ENCODE measurements at places on chromosomes 7 and 10.
A peak's percentile ranks its signal among the peaks of the same experiment; 100 is the strongest.

- DNase-seq = no peak
- H3K27me3 ChIP-seq = no peaks in the 10 kb centered on the region
- H3K27ac ChIP-seq = no peak overlapping the region
- H3K4me1 ChIP-seq = no peaks in the 10 kb centered on the region
- no peaks in the 10 kb centered on the region for H3K36me3 ChIP-seq
These were observed 153.7 kb downstream of the TFPI2 start for GRCh38 chr7:93736668-93737369.

DNA sequence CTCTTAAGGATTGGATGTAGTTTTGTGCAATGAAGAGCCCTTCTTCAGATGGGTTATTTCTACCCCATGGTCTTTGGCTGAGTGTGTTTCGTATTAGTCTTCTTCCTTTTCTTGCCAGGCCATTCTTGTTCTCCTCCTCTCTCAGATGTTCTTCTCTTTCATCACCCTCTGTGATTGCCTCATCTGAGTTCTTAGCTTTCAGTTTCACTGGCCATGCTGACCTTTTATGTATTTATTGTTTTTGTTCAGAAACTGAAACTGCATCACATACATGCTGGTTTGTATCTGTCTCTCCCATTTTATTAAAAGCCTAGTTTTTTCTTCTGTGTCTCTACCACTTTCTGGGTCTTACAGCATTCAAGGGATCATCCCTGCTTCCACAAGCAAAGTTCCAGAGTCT, 21.7 kb upstream of the PCGF5 start:
- no peaks in the 10 kb centered on the region for H3K27me3 ChIP-seq
- DNase-seq = no peak
- no peak overlapping the region for H3K27ac ChIP-seq
- H3K4me1 ChIP-seq = peaks cover 12% of the 10 kb centered on the region

GRCh38 chr7:122674502-122674901, 24.4 kb downstream of the RNF133 start:
- no peak for DNase-seq
- no peaks in the 10 kb centered on the region for H3K4me1 ChIP-seq
- H3K4me3 ChIP-seq = no peak overlapping the region
- no peak overlapping the region for H3K27ac ChIP-seq
- no peaks in the 10 kb centered on the region for H3K27me3 ChIP-seq
- no peaks in the 10 kb centered on the region for H3K36me3 ChIP-seq

DNA sequence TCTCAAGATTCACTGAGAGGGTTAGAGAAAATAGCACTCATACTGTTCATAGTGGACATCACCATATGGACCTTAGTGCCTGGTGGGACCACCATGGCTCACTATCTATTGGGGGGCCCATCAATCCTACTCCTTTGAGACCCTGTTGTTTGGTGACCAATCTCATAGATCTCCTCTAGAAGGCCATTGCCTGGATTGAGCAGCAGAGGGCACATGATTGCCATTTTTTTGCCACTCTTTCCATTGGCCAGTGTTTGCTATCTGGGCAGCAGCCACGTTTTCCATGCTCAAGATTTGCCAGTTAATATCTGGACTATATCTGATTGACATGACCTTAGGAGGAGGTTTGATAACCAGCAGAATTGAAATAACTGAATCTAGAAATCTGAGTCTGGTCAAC, 244.5 kb downstream of the ITGB1 start:
- no peak overlapping the region for H3K27ac ChIP-seq
- no peaks in the 10 kb centered on the region for H3K36me3 ChIP-seq
- no peak overlapping the region for H3K4me3 ChIP-seq

DNA sequence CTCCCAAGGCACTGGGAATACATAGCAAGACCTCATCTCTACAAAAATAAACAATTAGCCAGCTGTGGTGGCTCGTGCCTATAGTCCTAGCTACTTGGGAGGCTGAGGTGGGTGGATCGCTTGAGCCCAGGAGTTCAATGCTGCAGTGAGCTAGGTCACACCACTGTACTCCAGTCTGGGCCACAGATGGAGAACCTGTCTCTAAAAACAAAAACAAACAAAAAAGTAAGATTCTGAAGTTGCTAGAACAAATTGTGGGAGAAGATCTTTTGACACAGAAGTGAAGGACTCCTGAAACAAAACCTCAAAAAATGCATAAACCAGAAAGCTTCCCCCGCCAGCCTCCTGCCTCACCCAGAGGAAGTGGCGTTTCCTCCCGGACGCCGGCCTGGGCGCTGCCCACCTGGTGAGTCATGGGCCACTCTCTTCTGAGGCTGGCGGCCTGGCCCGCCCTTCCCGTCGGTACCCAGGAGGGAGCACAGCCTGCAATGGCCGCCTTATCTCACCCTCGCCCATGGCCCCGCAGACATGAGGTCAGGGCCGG, 25.4 kb upstream of the ELN start:
- no peaks in the 10 kb centered on the region for H3K4me1 ChIP-seq
- H3K4me3 ChIP-seq = no peak overlapping the region
- H3K36me3 ChIP-seq = no peaks in the 10 kb centered on the region
- DNase-seq = no peak
- H3K27ac ChIP-seq = no peak overlapping the region
- H3K27me3 ChIP-seq = no peaks in the 10 kb centered on the region

GRCh38 chr10:33704214-33704830, 369.9 kb upstream of the NRP1 start:
- no peak overlapping the region for H3K27ac ChIP-seq
- H3K36me3 ChIP-seq = no peaks in the 10 kb centered on the region
- H3K27me3 ChIP-seq = no peaks in the 10 kb centered on the region
- no peaks in the 10 kb centered on the region for H3K4me1 ChIP-seq
- DNase-seq = no peak
- no peak overlapping the region for H3K4me3 ChIP-seq

DNA sequence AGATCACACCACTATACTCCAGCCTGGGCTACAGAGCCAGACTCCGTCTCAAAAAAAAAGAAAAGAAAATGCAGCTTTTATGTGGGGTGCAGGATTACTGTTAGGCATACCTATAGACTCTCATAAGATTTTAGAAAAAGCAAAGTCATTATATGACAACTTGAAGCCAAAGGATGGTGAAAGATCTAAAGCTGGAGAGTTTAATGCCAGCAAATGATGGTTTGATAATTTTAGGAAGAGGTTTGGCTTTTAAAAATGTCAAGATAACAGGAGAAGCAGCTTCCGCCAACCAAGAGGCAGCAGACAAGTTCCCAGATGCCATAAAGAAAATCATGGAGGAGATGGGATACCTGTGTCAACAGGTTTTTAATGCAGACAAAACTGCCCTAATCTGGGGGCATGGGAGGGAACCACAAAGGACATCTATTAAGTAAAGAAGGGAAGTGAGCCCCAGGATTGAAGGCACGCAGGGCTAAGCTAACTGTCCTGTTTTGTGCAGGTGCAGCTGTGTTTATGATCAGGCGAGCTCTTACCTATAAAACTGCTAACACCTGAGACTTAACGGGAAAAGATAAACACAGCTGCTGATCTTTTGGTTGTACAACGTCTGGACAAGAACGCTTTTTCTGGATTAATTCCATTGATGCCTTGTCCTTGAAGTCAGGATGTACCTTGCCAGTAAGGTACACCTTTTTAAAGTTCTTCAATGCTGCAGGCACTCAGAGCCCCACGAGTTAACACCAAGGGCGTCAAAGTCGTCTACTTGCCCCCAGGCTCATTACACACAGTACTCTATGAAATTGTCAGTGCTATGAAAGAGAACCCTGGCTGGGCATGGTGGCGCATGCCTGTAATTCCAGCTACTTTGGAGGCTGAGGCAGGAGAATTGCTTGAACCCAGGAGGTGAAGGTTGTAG, 10.5 kb upstream of the ANKRD61 start:
- no peak overlapping the region for H3K4me3 ChIP-seq
- no peaks in the 10 kb centered on the region for H3K4me1 ChIP-seq
- H3K27me3 ChIP-seq = no peaks in the 10 kb centered on the region

- no peaks in the 10 kb centered on the region for H3K36me3 ChIP-seq
- H3K27me3 ChIP-seq = no peaks in the 10 kb centered on the region
- no peak overlapping the region for H3K4me3 ChIP-seq
These were observed 1.5 kb downstream of the LIPK start for GRCh38 chr10:88707429-88708155.

GRCh38 chr10:77970869-77971803, 44.6 kb upstream of the DLG5 start:
- H3K27ac ChIP-seq = peak overlapping the region; percentile 1
- peak; percentile 4 for DNase-seq
- H3K4me3 ChIP-seq = no peak overlapping the region
- no peaks in the 10 kb centered on the region for H3K4me1 ChIP-seq
- no peaks in the 10 kb centered on the region for H3K27me3 ChIP-seq
- peaks cover 8% of the 10 kb centered on the region for H3K36me3 ChIP-seq

DNA sequence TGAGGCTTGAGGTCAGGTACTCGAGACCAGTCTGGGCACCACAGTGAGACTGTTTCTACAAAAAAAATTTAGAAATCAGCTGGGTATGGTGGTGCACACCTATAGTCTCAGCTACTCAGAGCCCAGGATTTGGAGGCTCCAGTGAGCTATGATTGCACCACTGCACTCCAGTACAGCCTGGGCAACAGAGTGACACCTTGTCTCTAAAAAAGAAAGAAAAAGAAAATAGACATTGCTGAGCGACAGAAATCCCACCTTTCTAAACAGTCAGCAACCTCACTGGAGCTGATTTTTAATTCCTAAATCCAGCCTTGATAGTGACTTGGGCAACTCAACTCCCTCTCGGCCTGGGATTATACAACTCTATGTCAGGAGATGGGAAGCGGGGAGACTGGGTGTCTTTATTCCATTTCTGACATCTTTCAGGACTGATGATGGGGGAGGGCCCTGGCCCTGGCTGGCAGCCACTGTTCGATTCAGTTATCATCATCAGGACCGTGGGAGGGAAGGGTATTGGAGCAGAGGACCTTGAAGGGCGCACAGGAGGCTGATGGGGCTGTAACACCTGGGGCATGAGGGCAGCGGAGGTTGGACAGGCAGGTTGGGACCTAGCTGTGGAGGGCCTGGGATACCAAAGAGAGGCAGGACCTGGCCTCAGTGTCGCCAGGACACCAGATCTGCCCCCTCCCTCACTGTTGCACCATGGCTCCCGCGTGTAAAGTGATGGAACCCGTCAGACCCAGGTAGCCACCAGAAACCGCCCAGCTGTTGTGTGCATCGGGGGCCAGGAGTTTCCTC, 14.7 kb downstream of the HSPB1 start:
- H3K4me3 ChIP-seq = peak overlapping the region; percentile 99
- H3K27me3 ChIP-seq = no peaks in the 10 kb centered on the region
- H3K4me1 ChIP-seq = peaks cover 31% of the 10 kb centered on the region
- DNase-seq = no peak

GRCh38 chr10:30819341-30820181, 190.0 kb upstream of the LYZL2 start:
- no peaks in the 10 kb centered on the region for H3K27me3 ChIP-seq
- no peak overlapping the region for H3K4me3 ChIP-seq
- no peaks in the 10 kb centered on the region for H3K36me3 ChIP-seq
- peak overlapping the region; percentile 78 for H3K27ac ChIP-seq
- DNase-seq = no peak

GRCh38 chr7:27116962-27117886, 13.3 kb downstream of the HOXA4 start:
- H3K4me3 ChIP-seq = no peak overlapping the region
- peak overlapping the region; percentile 61 for H3K27ac ChIP-seq
- no peaks in the 10 kb centered on the region for H3K27me3 ChIP-seq
- H3K4me1 ChIP-seq = peaks cover 4% of the 10 kb centered on the region

DNA sequence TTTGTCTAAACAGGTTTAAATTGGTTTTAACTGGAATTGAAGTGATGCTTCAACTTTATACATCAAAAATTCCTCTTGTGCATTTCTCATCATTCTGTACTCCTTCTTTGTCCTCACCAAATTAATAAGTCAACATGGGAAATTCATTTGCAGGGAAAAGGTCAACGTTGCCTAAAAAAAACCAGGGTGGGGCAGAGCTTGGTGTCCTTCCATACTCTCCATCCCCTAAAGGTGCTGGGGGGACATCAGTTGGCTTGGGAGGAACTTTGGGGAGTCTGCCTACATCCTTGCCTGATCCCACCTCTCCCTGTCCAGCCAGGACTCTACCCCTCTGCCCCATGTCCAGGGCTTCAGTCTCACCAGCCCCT, 34.1 kb upstream of the SLC26A3 start:
- DNase-seq = no peak
- H3K4me1 ChIP-seq = no peaks in the 10 kb centered on the region
- no peak overlapping the region for H3K4me3 ChIP-seq
- no peaks in the 10 kb centered on the region for H3K36me3 ChIP-seq

- H3K27ac ChIP-seq = no peak overlapping the region
- no peaks in the 10 kb centered on the region for H3K36me3 ChIP-seq
- H3K4me1 ChIP-seq = no peaks in the 10 kb centered on the region
- no peaks in the 10 kb centered on the region for H3K27me3 ChIP-seq
- no peak overlapping the region for H3K4me3 ChIP-seq
These were observed 131.8 kb upstream of the GHITM start for GRCh38 chr10:84007482-84007881.

DNA sequence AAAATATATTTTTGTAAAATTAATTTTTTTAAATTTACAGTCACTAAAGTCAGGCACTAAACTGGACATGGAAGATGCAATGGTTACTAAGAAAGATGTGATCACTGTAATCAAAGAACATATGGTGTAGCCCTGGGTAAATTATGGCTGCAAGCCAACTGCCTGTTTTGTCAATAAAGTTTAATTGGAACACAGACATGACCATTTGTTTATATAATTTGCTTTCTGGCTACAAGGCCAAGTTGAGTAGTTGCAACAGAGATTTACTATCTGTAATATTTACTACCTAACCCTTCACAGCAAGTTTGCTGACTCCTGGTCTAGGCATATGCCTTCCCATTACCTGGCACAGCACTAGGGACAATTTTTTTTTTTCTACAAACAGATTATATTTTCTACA, 448.9 kb downstream of the ADRA2A start:
- H3K4me3 ChIP-seq = no peak overlapping the region
- H3K27me3 ChIP-seq = no peaks in the 10 kb centered on the region
- no peaks in the 10 kb centered on the region for H3K36me3 ChIP-seq
- no peak overlapping the region for H3K27ac ChIP-seq

- no peaks in the 10 kb centered on the region for H3K4me1 ChIP-seq
- no peak for DNase-seq
- H3K36me3 ChIP-seq = no peaks in the 10 kb centered on the region
These were observed 573.9 kb downstream of the TCERG1L start for GRCh38 chr10:130737621-130738020.

DNA sequence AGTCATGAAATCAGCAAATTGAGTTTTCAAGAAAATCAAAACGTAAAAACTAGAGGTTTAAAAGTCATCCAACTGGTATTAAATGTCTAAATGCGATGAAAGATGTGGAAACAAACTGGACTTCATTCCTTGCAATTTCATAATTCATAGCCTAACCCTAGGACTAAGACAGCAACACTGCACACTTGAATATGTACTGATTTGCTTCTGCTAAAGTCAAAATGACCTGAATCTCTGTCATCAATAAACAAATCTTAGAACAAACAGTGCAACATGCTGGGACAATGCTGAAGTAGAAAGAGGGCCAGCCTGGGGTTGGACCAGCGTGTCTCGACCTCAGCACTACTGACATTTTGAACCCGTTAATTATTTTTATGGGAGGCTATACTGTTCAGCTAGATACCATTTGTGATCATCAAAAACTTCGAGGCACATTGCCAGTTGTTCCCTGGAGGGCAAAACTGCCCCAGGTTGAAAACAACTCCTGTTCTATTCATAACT, 47.1 kb downstream of the MYOF start:
- H3K36me3 ChIP-seq = no peaks in the 10 kb centered on the region
- no peak overlapping the region for H3K27ac ChIP-seq
- no peaks in the 10 kb centered on the region for H3K27me3 ChIP-seq
- DNase-seq = no peak
- no peak overlapping the region for H3K4me3 ChIP-seq

Measured in thymus (tissue), 14 donors.